Motor neuron (in vitro differentiated cells): ENCODE measurements at places on chromosomes 2 and 18. TPM values are rescaled to one million over a fixed set of nuclear protein-coding genes. Genes with fewer than 3 reads are reported as not detected.
A peak's percentile ranks its signal among the peaks of the same experiment; 100 is the strongest.

DNA sequence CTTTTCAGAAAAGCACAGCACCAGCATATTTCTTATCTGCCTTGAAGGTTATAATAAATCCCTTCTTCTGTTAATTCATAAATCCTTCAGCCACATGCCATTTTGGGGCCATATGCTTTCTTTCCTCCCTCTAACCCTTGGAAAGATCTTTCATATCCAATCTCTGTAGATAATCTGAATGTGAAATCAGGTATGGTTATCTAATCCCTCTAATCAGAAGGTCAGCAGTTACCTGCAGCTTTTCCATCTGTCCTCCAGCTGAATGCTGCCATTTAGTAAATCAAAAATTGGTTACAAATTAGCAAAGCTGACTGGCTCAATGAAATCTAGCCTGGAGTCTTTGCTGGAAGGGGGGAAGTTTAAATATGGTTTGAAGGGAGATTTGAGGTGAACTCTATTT lies 230.5 kb downstream of the PIK3C3 start:
- no peak for ATAC-seq

DNA sequence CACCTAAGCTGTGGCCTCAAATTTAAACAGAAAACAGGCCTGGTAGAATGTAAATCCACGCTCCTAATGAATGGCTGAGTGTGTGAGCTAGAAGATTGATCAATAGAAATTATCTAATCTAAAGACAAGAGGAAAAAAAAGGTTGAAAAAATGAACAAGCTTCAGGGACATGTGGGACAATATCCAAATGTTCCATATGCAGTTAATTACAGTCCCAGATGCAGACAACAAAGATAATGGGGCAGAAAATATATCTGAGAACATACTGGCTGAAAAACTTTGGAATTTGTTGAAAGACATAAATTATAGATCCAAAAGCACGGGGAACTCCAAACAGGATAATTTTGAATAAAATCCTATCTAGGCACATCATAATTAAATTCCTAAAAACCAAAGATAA lies 186.7 kb upstream of the SIX2 start:
- ATAC-seq, result no peak

DNA sequence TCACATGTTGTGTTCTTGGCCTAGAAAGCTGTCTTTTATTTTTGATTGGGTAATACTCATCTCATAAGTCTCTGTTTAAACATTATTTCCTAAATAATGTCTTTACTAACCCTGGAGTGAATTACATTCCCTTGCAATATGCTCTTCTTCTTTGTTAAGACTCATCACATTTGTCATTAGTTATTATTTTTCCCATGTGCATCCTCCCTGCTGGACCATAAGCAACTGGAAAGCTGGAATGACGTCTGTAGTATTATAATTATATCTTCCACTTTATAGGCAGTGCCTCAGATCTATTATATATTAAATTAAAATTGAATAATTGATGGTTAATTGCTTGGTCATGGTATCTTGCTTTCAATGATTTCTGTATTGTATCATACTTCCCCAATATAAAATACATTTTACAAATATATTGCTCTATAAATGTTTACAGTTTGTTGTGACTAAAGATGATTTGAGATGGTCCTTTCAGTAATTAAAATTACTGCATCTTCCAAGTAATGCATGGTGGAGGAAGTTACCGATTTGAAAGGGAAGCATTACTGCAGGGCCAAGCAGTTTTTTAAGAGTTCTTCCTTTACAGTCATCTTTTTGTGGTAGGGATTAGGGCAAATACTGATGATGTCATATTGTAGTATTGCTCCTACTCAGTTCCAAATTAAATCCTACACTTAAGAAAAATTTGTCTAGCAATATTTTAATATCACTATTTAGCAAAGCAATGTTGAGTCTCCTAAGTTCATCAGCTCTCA lies 2.1 kb upstream of the RGPD4 start:
- ATAC-seq, result no peak

- ATAC-seq, result no peak
Observed at GRCh38 chr18:43077510-43078308, 37.8 kb downstream of the RIT2 start.

- no peak for ATAC-seq
Observed at GRCh38 chr2:134823431-134823830, 15.0 kb upstream of the ACMSD start.

DNA sequence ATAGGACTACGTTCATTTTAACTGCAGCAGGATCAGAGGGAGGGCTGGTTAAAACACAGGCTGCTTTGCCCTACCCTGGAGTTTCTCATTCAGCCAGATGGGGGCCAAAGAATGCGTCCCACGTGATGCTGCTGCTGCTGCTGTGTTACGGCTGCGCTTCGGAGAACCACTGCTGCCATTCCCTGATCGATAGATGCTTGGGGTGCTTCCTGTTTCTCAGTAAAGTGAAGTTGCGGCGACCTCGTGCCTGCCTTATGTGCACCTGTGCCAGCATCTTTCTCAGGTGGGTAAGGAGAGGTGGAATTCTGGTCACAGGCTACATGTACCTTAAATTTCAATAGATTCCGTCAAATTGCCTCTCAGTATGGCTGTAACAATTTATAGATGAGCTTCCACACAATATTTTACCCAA lies 24.7 kb upstream of the TOGARAM2 start:
- peak; percentile 34 for ATAC-seq

MYOM1 gene
- 0.63 and 1.4 TPM in 2 replicates for total RNA-seq

GRCh38 chr18:59760619-59761600 lies 63.7 kb upstream of the CCBE1 start:
- ATAC-seq, result no peak

CIB4 gene
- not detected in 2 replicates for total RNA-seq

DNA sequence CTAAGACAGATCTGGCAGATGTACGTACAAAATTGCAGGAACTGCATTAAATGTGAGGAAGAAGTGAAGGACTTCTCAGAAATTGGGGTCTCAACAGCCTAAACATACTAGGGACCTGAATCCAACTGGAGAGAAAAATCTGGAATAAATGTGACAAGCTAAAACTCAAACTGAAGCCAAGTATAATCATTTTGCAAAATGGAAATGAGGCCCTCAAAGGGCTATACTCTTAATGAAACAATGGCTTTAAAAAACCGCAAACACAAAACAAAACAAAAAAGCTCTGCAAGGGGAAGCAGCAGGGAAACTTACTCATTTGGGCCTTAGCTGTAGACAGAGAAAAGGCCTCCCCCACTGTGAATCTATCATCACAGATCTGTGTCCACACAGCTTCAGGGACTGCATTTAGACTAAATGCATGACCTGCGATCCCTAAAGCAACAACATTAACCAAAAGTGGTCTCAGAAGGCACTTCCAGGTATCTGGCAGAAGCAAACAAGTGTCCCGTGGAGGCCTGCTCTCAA lies 63.2 kb downstream of the CCBE1 start:
- ATAC-seq, result no peak

DNA sequence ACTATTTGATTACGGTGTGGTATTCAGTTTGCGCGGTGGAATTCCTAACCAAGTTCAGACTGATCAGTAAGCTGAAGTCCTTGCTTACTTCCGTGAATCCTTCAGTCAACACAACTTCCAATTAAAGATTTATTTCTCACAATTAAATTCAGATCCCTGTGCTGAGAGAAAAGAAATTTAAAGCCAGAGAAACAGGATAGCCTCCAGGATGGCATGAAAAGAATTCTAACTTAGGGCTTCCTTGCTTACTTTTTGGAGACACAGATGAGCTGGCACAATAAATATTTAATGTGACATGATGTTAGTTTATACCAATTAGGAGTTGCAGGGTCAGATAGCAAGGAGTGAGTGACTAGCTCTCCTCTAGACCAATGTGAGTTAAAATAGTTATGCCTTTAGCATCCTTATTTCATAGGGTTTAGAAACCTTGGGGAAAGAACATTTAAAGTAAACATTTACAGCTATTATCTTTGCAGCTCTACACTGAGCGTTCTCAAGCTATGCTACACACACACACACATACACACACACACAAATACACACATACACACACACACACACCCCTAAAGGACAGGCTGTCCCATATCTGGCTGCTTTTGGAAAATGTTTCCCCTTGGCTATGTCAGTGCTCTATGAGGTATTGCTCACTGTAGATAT lies 151.0 kb downstream of the TRIB2 start:
- no peak for ATAC-seq

GRCh38 chr2:75379476-75380210 lies 180.3 kb upstream of the TACR1 start:
- ATAC-seq, result no peak

- ATAC-seq, result peak; percentile 97
Observed at GRCh38 chr2:241844066-241844728, 14.5 kb downstream of the PDCD1 start.

NOL4 gene
- 16.9 and 18.3 TPM in 2 replicates for total RNA-seq

GRCh38 chr2:22832196-22832595 lies 552.8 kb upstream of the KLHL29 start:
- ATAC-seq, result no peak

DNA sequence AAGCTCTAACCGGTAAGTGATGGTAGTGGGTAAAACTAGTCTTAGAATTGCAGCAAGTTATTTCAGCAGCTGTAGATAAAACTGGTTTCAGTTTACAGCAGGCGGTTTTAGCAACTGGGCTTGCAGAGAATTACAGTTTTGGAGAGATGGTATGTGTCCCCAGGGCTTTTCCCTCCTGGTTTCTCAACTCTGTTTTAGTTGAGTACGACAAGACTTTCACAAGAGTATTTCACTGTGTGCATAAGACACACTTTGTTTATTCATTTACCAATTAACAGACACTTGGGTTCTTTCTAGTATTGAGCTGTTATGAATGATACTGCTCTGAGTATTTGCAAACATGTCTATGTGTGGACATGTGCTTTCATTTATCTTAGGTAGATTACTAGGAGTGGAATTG lies 65.6 kb upstream of the RFX8 start:
- peak; percentile 40 for ATAC-seq

TMEM17 gene
- total RNA-seq, result 2.8 TPM in 2 replicates

DNA sequence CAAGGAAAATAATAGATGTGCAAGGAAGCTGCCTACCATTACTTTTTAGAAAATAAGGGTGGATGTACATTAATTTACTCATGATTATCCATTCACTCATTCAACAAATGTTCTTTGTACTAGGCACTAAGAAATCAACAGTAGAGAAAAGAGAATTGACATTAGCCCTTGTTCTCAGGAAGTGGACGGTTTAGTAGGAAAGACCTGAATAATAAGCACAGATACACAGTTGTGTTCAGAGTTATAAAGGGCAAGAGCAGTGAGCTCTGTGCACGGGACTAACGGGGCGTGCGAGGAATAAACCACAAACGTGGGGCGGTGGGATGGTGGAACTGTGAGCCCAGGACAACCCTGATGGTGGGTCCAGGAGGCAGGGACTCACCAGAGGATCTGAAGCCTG lies 94.4 kb upstream of the MBOAT2 start:
- no peak for ATAC-seq

DNA sequence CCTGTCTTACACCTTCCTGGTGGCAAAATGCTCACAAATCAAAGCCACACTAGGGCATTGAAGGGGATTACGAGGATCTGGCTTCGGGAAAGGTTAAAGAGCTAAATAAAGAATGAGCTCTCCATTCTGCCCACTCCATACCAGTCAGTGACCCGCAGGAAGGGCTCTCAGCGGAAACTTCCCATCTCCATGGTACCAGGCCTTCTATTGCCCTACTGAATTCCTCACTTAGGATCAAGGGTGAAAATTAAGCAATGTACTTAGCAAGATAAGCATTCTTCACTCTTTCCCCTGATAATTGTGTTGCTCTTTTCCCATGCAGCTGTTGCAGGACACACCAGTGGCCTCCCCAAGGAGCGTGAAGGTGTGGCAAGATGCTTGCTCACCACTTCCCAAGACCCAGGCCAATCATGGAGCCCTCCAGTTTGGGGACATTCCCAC lies 75.6 kb upstream of the TTC39C start:
- ATAC-seq, result no peak

DNA sequence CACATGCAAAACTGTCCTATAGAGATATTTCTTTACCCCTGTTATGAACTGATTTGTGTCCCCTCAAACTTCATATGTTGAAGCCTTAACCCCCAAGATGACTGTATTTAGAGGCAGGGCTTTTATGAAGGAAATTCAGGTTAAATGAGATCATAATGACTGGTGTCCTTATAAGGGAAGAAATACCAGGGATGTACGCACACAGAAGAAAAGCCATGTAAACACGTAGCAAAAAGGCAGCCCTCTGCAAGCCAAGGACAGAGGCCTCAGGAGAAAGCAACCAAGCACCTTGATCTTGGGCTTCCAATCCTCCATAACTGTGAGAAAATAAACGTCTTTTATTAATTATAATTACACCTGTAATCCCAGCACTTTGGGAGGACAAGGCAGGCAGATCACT lies 101.3 kb upstream of the NDUFV2 start:
- no peak for ATAC-seq

TGFBRAP1 gene
- 8.9 and 9.2 TPM in 2 replicates for total RNA-seq

DNA sequence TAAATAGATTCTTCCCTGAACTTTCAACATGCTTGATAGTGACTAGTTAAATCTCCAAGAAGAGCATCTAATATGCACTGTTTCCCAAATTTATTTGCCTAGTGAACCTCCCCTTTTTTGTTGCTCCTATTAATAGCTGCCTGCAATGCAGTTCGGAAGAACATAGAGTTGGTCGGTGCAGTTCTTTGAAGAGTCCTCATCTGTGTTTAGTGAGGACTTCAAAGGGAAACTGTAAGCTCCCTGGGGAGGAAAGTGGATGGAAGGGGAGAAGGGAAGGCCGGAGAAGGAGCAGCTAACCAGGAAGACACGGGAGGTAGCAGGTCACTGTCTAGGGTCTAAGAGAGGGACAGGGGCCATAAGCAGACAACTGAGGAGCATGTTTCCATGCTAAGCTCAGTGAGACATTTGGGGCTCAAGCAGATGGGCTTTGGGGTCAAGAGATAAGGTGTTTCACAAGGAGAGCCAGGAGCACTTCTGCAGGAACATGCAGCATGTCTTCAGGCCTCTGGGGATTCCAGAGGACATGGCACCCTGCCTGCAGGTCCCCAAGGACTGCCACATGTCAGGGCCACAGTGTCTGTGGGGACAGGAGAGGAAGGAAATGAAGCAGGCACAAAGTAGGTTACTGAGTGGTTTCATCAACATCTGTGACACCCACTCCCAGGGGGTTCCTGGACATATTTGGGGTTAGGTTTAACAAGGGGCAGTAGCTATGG lies 48.7 kb upstream of the ANXA4 start:
- ATAC-seq, result no peak

MOCOS gene
- total RNA-seq, result 0.50 and 0.54 TPM in 2 replicates

ACVR2A gene
- 29.6 and 35.1 TPM in 2 replicates for total RNA-seq

DNA sequence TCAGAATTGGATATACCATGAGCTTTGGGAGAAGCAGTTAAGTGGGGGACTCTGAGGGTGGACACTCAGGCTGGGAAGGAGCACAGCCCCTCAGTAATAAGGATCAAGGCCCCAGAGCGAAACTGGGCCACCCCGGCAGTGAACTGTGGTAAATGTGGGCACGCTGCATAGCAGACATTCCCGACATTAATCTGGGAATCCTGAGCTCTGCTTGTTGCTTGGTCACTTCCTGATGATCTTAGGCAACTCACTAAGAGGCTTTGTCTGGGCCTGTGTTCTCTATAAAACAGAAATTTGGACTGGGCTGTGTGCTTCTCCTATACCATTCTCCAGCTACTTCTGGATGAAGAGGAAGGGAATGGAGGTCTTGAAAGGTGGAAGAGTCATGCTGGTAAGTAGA lies 4.8 kb downstream of the TGFBRAP1 start:
- ATAC-seq, result no peak

- ATAC-seq, result no peak
Observed at GRCh38 chr2:241140445-241140840, 8.8 kb downstream of the PASK start.

- ATAC-seq, result no peak
Observed at GRCh38 chr18:911486-911885, 6.8 kb downstream of the ADCYAP1 start.

NABP1 gene
- 3.0 and 3.1 TPM in 2 replicates for total RNA-seq
